ENCODE measurements at places on chromosomes 2 and 18.

- no peak for DNase-seq
Measured at GRCh38 chr2:149513461-149513860, 74.1 kb downstream of the MMADHC start.

DNA sequence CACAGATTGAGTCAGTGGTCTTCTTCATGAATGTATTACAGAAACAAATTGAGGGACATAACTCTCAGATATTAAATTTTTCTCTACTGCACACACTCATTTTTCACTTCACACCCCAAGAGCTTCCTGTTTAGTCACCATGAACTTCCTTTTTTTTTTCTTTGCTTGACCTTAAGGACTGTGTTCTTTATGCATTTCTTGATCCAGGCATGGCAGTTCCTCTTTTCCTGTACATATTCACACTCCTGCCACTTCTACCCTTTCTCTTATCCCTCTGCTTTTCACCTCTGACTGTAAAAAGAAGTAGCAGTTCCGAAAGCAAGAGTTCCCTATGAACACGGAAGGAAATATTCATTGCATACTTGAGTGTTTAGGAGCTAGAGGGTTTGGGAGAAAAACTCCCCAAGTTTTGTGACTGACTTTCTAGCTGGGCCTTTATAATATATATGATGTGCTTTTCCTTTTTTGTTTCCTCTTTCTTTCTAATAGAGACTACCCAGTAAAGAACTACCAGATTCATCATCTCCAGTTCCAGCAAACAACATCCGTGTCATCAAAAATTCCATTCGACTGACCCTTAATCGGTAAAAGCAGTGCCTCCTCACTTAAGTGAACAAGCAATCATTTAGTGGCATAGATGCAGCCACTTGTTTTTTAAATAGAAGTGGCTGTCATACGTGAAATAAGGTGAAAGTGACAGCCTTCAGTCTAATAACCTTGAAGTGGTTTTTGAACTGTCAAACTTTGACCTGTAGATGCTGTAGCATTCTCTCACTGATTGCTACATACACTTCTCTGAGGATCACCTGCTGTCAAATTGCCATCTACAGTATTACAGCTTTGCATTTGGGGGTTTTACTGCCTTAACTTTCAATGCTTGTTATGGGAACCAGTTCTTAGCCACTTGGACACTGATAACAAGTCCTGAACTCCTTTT is 40.8 kb downstream of the PAPOLG start:
- peak; percentile 23 for DNase-seq

- DNase-seq, result no peak
Measured at GRCh38 chr2:14773696-14774095, 141.2 kb downstream of the LRATD1 start.

GRCh38 chr2:16050261-16050907 is 110.0 kb downstream of the MYCN start:
- DNase-seq, result no peak

GRCh38 chr2:3409627-3410170 is 30.2 kb downstream of the TRAPPC12 start:
- DNase-seq, result no peak

DNA sequence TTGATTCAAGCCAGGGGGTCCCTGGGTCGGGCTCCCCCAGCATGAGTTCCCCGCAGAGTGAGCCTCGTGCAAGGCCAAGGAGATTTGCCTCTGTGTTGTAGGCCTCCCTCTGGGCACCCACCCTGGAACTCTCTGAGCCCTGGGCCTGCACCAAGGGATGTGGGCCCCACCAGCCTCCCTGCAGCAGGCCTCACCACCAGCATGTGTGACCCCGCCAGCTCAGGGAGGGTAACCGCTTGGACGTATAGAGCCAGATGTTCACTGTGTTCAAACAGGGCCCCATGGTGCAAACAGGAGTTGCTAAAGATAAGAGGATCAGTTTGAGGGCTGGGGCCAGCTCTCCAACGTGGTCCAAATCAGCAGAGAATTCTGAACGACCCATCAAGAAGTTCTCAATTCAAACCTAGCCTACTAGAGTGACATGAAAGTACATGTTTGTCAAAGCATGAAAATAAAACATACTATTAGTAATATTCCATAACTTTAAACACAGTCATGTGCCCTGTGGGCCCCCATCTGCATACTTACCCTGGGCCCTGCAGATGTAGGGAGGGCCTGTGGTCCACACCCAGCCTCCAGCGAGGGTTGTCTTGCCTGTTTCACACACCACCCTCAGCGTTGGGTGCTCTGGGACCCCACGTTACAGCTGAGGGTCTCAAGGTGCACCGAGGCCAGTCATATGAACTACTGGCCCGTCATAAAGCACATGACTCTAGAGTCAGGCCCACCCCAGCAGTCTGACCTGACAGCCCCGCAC is 5.5 kb upstream of the TUBB6 start:
- DNase-seq, result no peak

DNA sequence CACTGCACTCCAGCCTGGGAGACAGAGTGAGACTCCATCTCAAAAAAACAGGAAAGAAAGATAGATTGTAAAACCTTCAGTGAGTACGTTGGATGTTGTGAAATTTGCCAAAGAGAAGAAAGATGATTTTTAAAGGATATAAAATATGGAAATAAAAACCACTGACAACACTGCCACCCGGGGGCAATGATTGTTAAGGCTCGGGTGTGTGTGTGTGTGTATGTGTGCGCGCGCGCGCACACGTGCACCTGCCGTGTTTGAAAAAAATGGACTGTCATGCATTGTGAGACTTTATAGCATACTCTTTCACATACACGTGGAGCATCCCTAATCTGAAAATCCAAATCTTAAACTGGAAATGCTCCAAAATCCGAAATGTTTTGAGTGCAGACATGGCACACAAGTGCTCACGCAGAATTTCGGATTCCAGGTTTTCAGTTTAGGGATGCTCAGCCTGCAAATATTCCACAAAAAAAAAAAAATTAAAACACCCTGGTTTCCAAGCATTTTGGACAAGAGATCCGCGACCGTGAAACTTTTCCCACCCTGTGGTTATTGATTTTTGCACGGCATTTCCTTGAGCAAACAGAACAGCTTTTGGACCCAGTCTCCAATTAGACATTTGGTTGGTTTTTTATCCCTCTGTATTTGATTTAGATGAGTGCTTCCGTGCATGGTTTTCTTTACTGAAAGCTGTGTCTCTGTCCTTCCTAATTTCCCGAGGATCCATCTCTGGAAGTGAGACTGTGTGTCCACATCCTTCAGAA is 269.2 kb downstream of the AGAP1 start:
- no peak for DNase-seq
